ENCODE measurements at places on chromosomes 16 and 17. TPM values are rescaled to one million over a fixed set of nuclear protein-coding genes. Genes with fewer than 3 reads are reported as not detected.

DNA sequence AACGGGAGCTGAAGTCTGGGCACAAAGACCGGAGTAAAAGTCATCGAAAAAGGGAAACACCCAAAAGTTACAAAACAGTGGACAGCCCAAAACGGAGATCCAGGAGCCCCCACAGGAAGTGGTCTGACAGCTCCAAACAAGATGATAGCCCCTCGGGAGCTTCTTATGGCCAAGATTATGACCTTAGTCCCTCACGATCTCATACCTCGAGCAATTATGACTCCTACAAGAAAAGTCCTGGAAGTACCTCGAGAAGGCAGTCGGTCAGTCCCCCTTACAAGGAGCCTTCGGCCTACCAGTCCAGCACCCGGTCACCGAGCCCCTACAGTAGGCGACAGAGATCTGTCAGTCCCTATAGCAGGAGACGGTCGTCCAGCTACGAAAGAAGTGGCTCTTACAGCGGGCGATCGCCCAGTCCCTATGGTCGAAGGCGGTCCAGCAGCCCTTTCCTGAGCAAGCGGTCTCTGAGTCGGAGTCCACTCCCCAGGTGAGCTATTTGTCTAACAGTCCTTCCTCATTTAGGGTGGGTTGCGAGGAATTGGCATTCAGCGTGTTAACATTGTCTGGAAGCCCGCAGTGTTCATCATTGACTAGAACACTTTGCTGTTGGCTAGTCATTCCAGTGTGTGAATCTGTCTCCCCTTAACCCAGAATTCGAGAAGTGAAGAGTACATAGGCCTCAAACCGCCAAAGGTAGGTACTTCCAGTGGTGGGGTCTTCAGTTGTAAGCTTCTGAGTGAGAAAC lies 1.5 kb downstream of the CDK12 start:
- DNase-seq = peak; percentile 17

DNA sequence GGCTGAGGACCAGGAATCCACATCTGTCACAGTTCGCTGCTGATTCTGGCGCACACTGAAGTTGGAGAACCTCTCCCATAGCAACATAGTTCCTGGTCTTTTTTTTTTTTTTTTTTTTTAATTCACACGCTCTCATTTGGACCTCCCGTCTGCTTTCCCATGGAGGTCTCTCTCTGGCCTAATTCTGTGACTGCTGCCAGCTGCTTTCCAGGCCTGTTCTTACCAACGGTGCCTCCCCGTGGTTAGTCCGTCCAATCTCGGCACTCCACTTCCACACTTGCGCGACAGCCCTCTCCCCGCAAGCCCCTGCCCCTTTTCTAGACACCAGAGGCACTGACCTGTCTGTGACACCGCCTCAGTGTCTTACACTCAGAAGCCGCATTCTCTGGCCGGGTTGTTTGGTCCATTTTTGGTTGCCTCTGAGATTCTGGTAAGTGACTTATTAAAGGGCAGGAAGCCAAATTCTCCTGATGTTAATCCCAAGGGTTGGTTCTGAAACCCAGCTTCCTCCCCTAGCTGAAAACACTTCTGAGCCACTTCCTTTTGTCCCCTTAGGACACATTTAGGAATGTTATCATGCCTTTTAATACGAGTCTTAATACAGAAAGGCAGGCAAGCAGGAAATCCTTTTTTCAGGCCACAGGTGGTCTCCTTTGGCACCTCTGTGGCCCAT lies 1.1 kb upstream of the AKTIP start:
- peak; percentile 6 for DNase-seq

- no peak for DNase-seq
Observed at GRCh38 chr17:81806461-81807209, 2.7 kb downstream of the GCGR start.

The TPPP3 gene
- not detected for total RNA-seq

DNA sequence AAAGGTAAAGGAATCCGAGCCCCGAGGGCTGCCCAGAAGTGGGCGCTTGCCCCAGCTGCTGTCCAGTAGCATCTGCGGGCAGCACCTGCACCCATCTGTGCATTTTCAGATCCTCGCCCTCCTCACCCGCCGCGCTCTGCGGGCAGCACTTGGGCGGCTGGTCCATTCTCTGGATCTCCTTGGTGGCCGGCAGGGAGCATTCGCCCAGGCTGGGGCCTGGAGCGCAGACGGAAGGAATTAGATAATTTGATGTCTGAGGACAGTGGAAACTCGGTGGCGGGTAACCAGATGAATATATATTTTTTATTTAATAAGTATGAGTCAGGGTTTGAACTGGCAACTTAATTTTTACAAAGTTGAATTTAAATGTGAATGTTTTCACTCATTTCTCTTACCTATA lies 88.5 kb downstream of the NPIPB11 start:
- DNase-seq = no peak

DNA sequence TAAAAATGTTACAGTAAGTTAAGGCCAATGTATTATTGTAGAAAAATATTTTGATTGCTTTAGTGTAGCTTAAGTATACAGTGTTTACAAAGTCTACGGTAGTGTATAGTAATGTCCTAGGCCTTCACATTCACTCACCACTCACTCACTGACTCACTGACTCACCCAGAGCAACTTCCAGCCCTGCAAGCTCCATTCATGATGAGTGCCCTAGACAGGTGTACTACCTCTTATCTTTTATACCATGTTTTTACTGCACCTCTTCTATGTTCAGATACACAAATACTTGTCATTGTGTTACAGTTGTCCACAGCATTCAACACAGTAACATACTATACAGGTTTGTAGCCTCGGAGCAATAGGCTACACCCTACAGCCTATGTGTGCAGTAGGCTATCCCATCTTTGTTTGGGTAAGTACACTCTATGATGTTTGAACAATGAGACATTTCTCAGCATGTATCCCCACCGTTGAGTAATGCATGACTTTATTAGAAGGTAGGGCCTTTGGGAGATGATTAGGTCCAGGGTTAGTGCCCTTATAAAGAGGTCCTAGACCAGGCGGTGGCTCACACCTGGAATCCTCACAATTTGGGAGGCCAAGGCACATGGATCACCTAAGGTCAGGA lies 117.8 kb downstream of the SLC39A11 start:
- DNase-seq = no peak

DNA sequence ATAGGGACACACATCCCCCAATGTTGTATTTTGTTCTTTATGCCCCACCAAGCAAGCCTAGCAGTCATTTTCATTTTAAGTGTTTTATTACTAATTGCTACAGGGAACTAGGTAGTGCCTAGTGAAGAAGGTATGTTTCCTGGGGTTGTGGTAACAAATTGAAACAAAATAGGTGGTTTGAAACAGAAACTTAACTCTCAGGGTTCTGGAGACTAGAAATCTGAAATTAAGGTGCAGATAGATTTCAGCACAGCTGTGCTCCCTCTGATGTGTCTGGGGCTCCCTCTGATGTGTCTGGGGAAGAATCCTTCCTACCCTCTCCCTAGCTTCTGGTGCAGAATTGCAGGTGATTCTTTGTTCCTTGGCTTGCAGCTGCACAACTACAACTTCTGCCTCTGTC lies 390.1 kb downstream of the ZFHX3 start:
- no peak for DNase-seq

The TAT gene
- total RNA-seq = not detected

- DNase-seq = no peak
Observed at GRCh38 chr16:86378831-86379504, 131.4 kb upstream of the FOXF1 start.

GRCh38 chr16:25390761-25391160 lies 133.1 kb upstream of the ZKSCAN2 start:
- no peak for DNase-seq

DNA sequence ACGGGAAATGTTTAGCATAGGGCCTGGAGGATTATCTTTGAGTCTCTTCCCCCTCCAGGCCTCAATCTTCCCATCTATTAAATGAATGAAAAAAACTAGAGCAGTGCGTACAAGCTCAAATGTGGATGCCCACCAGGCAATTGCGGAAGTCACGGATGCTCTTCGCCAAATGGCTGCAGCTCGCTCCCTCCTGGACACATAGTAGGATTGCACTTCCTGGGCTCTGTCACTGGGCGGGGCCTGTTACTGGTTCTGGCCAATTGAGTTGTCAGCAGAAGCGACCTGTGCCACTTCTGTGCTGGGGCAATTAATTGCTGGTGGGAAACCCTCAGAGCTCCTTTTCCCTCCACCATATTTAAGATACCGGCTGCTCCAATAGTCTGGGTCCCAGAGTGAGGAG lies 168.2 kb upstream of the IRX6 start:
- DNase-seq = no peak

DNA sequence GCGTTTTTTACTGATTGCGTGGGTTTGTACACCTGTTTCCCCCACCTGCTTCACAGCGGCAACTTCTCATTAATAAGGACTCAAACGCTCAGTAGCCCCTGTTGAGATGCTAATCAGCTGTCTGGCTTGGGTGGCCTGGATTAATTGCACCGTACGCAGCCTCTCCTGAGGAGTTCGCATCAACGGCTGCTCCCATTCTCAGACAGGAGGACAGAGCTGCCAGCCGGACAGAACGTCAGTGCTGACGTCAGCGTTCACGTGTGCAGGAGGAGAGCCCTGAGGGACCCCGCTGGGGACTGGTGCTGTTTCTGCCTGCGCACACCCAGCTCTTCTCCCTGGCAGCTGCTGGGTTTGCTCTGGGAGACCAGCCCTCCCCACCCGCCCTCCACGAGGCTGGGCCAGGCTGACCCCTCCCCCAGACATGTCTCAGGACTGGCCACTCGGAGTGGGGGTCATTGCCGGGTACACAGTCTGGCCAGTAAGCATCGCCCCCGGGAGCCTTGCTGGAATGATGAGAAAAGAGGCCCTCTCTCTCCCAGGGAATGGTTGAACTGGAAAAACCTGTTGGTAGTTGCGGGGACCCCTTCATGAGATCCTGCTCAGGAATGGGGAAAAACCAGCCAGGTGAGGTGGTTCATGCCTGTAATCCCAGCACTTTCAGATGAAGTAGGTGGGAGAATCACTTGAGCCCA lies 5.7 kb upstream of the BANP start:
- DNase-seq = no peak

GRCh38 chr17:51118330-51119195 lies 2.1 kb downstream of the SPAG9 start:
- DNase-seq = peak; percentile 40

The ABCA8 gene
- total RNA-seq = 0.81 TPM

The SKAP1 gene
- total RNA-seq = not detected

The MBTPS1 gene
- total RNA-seq = 75.1 TPM

- DNase-seq = no peak
Observed at GRCh38 chr16:70647441-70648359, 1.3 kb downstream of the IL34 start.

GRCh38 chr17:77735566-77736198 lies 222.8 kb upstream of the TNRC6C start:
- no peak for DNase-seq

GRCh38 chr16:3503523-3503922 lies 2.7 kb downstream of the CLUAP1 start:
- no peak for DNase-seq

DNA sequence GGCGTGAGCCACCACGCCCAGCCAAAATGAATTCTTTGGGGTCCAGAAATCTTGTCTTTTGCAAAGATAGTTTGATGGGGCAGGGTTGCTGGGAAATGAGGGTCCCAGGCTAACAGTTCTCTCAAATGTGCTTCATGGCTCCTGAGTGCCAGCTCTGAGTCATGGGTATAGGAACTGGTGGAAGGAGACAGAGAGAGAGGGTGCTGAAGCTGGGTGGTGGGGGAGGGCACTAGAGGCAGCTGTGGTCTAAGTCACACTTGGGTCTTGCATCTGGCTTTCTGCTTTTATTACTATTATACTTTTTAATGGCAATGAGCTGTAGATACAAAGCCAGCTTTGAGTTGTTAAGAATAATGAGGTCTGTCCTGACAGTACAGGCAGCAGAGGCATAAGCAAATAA lies 54.6 kb downstream of the PRKCA start:
- peak; percentile 14 for DNase-seq

- no peak for DNase-seq
Observed at GRCh38 chr16:4349332-4349731, 1.8 kb downstream of the PAM16 start.

DNA sequence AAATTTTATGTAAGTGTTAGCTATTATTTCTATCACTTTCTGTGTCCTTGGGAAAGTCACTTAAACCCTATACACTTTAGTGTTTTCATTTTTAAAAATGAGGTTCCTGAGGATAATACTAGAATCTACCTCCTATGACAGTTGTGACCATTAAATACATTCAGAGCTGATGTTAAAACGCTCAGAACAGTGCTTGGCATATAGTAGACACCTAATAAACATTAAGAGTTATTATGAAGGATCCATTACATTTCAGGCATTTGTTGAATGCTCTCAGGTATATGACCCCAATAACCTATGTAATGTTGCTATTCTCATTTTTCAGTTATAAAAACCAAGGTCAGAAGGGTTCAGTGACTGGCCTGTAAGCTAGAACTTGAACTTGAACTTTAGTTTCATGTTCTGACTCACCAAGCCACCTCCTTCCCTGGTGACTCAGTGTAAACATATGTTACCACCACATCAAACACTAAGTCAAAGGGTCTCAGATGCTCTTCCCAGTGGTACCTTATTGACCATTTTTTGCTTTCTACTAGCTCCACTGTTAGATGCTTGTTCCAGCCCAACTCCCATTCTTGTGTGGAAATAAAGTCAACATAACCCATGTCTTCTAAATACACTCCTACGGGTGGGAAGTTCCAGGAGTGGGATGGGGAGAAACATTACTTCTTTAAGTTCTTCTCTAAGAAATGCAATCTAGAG lies 47.6 kb downstream of the HSD17B2 start:
- peak; percentile 58 for DNase-seq

GRCh38 chr16:21937336-21937829 lies 15.8 kb upstream of the UQCRC2 start:
- DNase-seq = no peak

DNA sequence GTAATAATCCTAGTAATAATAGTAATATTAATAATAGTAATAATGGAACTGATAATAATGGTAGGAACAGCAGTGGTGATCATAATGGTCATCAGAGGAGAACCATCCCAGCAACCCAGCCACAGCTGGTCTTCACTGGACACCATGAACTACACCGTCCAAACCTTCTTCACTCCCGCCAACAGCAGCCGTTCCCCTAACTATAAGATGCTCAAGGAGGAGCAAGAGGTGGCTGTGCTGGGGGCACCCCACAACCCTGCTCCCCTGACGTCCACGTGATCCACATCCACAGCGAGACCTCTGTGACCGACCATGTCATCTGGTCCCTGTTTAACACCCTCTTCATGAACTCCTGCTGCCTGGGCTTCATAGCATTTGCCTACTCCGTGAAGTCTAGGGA lies 91.0 kb downstream of the ZDHHC7 start:
- DNase-seq = no peak

GRCh38 chr16:16110111-16110490 lies 113.2 kb downstream of the ABCC6 start:
- no peak for DNase-seq

The GFOD2 gene
- total RNA-seq = 19.0 TPM

DNA sequence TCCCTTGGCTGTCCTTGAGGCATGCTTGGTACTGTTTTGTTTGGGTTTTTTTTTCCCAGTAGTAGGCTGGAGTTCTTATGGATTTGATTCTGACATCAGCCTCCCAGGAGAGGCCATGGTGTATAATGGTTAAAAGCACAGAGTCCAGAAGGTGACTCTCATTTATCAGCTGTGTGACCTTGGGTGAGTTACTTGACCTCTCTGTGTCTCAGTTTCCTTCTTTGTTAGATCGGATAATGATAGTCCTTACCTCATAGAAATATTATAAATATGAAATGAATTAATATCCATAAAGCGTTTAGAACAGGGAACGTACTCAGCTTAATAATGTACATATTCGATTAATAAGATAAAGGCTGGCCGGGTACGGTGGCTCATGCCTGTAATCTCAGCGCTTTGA lies 370.7 kb upstream of the HSBP1 start:
- no peak for DNase-seq

The CD300H gene
- not detected for total RNA-seq

- peak; percentile 54 for DNase-seq
Observed at GRCh38 chr17:29005936-29006511, at the start of gene SEZ6. SEZ6 (minus strand) TSS chr17:29006033; CDS start chr17:29005869, 164 bp downstream.

GRCh38 chr17:60158751-60159478 lies 9.1 kb downstream of the CA4 start:
- DNase-seq = no peak

Measured in MCF 10A (cell line).